ENCODE measurements at places on chromosomes 16 and 17.

GRCh38 chr16:8776129-8776584 is 21.3 kb downstream of the TMEM186 start:
- no peak for DNase-seq

GRCh38 chr16:85398688-85399582 is 214.2 kb upstream of the GSE1 start:
- no peak for DNase-seq

GRCh38 chr17:45262516-45263476 is 902 bp upstream of the SPATA32 start:
- no peak for DNase-seq

DNA sequence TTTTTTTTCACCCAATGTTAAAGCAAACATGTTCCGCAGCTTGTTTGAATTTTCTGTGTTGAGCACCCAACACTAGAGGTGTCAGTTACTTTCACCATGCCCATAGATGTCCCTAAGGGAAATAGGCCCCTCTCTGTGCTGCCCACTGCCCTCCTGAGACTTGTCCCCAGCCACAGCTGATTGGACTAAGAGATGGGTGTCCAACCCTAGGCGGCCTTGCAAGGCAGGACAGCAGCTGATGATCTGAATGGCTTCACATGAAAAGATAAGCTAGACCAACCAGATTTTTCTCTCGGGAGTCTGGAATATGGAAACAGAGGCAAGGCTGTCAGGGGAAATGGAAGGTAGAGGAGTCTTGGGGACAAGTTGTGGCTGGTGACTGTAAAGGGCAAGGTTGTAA is 6.1 kb upstream of the CALB2 start:
- DNase-seq, result no peak

GRCh38 chr17:28669918-28670317 is 7.9 kb downstream of the SUPT6H start:
- no peak for DNase-seq

DNA sequence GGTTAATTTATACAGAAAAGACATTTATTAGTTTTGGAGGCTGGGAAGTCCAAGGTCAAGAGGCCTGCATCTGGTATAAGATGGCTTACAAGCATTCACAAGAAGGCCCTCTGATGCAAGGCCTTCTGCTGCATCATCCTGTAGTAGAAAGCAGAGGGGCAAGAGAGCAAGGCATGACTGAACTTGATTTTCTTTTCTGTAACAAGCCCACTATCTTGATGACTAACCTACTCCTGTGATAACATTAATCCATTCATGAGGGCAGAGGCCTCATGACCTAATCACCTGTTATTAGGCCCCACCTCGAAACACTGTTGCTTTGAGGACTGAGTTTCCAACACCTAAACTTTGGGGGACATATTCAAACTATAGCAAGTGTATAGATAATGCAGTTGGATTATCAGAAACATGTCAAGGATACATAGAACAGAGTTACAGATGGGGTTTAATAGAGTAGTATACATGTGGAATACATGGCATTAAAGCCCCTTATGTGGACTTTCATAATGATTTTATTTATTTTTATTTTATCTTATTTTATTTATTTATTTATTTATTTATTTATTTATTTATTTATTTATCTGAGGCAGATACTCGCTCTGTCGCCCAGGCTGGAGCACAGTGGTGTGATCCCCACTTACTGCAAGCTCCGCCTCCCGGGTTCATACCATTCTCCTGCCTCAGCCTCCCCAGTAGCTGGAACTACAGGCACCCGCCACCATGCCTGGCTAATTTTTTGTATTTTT is 88.2 kb downstream of the CHD9 start:
- no peak for DNase-seq

GRCh38 chr17:743139-743538 is 8.9 kb downstream of the GEMIN4 start:
- DNase-seq, result no peak

DNA sequence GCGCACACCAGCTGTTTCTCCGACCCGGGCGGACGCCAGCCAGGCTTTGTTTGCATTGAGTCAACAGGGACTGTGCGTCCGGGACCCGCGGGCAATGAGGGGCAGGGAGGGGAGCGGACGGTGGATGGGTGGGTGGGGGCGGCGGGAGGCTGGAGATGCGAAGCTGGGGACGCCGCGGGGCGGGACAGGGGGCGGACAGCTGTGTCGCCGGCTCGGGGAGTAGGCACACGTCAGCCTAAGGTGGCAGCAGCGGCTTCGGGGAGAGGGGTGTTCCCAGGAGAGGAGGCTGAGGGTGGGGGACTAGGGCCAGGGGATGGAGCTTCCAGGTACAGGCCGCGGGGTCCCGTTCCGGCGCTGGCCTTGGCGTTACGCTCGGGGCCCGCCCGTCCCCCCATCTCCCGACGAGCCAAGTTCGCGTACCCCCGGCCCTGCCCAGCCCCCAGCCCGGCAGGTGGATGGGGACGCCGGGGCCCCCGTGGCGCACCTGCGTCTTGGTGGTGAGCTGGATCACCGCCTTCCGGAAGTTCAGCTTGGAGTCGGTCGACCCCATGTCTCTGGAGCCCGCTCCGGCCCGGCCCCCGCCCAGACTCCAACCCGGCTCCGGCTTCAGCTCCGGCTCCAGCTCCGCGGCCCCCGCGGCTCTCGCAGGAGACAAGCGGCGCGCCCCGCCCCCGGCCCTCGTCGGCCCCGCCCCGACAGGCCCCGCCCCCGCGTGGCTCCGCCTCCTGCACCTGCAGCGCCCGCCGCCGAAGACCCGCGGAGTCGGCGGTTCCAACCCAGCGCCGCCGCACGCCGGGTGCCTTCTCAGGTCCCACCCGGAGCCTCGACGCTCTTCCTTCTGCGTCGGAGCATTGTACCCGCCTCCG is at the start of gene HID1:
Gene HID1, minus strand, starts transcription at position 653 of the 866 bp plus-strand sequence. Its CDS starts 103 bp downstream, at position 550.
- peak; percentile 83 for DNase-seq

Measured in activated naive CD4-positive, alpha-beta T cell (primary cell).